Stimulated activated CD4-positive, alpha-beta T cell treated with anti-CD3 and anti-CD28 coated beads, Interleukin-4, amount 100 ng/mL, for 4 hours (primary cell): ENCODE measurements at places on chromosomes 11 and 22.

GRCh38 chr22:49951000-49951677 is 9.4 kb upstream of the PIM3 start:
- no peak for DNase-seq

DNA sequence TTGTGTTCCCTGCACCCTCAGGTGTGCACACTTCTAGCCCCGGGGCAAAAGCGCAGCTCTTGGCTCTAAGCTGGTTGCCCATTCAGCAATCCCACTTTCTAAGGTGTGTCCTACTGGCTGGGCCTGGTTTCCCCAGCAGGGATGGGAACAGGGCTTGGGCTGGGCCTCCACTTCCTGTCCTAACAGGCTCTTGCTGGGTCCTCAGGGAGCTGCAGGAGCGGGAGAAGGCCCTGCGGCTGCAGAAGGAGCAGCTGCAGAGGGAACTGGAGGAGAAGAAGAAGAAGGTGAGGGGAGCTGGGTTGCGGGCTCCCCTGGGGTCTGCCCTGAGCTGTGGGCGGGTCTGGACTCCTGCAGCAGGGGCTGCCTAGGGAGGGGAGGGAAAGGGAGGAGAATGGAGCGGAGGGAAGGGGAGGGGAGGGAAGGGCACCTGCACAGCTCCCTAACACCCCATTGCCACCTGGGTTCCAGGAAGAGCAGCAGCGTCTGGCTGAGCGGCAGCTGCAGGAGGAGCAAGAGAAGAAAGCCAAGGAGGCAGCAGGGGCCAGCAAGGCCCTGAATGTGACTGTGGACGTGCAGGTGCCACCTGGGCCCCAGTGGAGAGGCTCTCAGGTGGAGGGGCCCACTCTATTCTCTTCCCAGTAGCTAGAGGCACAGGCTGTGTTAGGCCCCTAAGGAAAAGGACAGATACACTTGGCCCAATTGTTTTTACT is 24.6 kb downstream of the INCENP start:
- DNase-seq = no peak

DNA sequence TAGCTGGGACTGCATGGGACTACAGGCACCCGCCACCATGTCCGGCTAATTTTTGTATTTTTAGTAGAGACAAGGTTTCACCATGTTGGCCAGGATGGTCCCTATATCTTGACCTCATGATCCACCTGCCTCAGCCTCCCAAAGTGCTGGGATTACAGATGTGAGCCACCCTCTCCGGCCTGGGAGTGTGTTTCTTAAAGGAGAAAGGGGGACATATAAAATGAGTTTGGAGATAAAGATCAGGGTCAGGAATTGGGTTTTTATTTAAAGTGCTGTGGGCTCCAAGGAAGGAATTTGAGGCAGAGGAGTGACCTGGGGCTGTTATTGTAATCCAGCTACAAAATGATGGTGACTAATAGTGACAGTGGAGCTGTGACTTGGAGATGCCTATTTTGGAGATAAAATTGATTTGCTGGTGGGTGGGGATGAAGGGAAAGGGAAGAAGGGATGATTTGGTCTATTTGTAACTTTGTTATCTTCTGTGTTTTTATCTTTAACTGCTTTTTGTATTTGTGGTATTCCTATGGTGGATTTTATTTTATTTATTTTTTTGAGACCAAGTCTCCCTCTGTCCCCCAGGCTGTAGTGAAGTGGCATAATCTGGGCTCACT is 5.0 kb downstream of the CRKL start:
- DNase-seq = no peak

GRCh38 chr11:48050304-48050703 is 69.9 kb downstream of the PTPRJ start:
- DNase-seq = no peak

DNA sequence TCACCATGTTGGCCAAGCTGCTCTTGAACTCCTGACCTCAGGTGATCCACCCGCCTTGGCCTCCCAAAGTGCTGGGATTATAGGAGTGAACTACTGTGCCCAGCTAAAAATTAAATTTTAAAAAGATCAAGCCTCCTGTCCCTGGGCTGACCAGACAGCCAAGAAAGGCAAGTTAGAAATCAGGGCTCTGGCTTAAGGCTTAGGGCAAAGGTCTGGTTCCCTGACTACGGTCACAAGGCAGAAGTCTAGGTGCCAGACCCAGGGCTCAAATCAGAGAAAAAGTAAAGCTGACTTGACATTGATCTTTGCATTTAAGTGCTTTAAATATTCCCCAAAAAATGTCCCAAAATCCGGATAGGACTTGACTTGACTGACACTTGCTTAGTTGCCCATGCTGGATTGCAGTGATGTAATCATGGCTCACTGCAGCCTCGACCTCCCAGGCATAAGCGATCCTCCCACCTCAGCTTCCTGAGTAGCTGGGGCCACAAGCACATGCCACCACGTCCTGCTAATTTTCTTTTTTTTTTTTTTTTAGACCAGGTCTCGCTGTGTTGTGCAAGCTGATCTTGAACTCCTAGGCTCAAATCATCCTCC is 17.3 kb upstream of the CRKL start:
- no peak for DNase-seq

DNA sequence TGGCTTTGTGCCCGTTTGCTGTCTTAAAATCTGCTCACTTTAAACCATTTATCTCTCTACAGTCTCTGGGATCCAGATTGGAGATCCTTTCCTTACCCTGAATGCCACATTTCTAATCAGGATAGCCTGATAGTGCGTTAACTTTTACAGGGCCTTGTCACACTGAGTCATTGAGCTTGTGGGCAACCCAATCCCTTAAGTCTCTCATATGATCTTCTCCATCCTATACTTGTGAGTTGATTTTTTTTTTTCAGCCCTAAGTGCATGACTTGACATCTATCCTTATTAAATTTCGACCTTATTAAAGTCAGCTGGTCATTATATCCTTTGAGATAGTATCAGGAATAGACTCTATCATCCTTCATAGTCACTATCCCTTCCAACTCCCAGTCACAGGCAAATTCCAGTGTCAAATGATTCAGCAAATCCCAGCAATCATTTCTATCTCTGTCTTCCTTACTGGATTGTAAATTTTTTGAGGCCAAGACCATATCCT is 57.7 kb downstream of the TEAD1 start:
- DNase-seq = no peak

DNA sequence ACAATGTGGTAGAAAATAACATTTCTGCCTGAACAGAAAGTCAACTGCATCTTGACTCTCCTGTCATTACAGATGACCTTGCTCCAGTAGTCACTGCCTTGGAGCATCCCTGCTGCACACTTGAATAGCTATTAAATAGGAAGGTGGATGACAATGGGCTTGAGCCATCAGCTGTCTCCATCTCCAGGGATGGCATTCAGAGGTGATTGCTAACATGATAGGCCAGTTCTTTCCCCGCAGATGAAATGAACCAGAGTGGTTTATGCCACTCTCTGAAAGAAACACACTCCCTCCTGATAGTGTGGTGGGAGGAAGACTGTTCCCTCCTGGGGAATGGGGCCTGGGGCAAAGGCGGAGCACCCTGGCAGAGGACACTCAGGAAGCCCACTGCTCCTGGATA is 57.1 kb upstream of the OLFML1 start:
- DNase-seq = no peak

GRCh38 chr11:26149585-26149984 is 182.3 kb upstream of the ANO3 start:
- no peak for DNase-seq

DNA sequence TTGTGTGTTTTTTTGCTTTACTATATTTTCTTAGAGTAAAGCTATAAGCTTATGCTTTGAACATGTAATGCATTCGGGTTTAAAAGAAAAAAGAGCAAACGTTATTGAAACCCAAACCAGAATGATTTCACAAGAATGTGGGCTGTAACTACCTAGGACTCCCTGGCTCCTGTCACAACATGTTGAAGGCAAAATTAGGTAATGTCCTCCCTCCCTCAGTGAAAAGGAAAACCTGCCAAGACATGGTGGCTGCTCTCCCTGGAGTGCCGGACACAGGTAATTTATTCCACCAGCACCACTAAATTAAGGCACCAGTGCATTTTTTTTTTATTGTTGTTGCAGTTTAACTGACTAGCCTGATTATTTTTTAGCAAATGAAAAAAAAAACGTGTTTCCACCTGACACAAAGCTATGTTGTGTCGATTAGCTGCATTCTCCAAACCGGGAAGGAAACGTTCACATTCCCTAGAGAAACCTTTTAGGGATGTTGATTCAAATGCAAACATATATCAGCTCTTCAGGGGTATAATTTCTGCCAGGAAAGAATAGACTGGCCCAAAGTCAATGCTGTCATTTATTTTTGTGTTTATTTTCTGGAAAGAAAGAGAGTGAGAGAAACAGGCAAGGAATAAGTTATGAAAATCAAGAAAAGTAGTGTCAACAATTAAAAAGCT is 134.6 kb downstream of the CCDC34 start:
- no peak for DNase-seq

GRCh38 chr11:92828556-92828955 is 140.9 kb upstream of the MTNR1B start:
- no peak for DNase-seq

- no peak for DNase-seq
These were observed 35.5 kb downstream of the FZD4 start for GRCh38 chr11:86919557-86920210.

- no peak for DNase-seq
These were observed 4.7 kb downstream of the EIF1AD start for GRCh38 chr11:65997286-65997685.

DNA sequence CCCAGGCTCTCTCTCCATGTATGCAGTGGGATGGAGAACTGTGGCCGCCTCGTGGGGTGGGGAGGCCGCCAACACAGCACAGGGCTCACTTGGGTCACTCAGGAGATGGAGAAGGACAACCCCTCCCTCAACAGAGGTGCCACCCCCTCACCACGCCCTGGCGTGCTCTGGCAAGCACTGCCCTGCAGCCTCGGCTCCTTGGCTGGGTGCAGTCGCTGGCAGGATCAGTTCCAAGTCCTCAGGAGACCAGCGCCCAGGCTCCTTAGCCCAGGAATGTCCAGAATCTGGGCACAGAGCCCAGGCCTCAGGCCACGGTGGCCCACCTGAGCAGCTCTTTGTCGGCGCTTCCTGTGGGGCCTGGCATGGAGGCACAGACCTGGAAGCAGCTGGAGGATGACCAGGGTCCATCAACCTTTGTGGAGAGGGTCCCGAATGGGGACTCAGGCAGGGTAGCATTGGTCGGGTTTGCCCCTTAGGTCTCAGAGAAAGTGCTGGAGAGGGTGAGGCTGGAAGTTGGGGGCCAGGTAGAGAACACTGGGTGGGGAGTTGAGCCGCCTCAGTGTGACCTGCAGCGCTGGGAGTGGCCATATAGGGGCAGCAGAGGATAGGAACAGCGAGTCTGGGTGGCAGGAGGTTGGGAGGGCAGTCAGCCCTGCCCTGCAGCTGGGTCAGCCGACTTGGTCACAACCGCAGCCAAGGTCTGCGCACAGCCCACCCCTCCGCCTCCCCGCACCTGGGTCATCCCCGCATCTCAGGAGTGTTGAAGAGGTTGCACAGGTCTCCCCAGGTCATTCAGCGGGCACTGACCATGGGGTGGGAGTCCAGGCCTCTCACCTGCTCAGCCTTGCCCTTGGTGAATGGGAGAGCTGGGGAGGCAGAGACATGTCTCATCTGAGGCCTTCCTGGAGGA is 8.2 kb downstream of the SUSD2 start:
- DNase-seq = no peak

DNA sequence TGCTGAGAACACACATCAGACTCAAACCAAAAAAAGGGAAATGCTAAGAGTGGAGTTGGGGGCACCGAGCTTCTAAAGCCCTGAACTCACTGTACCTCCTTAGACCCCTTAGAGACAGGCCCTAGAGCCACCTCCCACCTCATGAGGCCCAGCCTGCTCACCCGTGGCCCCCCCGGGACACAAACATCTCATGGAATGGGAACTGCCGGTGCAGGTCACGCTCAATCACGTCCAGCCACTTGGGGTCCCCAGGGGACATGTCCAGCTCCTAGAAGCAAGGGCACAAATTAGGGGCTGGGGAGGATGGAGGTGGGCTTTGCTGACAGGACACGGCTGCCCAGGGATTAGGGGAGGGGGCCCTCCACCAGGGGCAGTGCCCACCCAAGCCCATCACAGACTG is 6.3 kb upstream of the CASTOR1 start:
- DNase-seq = no peak

DNA sequence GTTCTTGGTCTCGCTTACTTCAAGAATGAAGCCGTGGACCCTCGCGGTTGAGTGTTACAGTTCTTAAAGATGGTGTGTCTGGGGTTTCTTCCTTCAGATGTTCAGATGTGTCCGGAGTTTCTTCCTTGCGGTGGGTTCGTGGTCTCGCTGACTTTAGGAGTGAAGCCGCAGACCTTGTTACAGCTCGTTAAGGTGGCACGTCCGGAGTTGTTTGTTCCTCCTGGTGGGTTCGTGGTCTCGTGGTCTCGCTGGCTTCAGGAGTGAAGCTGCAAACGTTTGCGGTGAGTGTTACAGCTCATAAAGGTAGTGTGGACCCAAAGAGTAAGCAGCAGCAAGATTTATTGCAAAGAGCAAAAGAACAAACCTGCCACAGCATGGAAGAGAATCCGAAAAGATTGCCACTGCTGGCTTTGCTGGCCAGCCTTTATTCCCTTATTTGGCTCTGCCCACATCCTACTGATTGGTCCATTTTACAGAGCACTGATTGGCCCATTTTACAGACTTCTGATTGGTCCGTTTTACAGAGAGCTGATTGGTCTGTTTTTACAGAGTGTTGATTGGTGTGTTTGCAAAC is 27.1 kb upstream of the NXPE2 start:
- DNase-seq = no peak

- no peak for DNase-seq
These were observed 104.5 kb upstream of the GRAMD1B start for GRCh38 chr11:123325533-123325932.

DNA sequence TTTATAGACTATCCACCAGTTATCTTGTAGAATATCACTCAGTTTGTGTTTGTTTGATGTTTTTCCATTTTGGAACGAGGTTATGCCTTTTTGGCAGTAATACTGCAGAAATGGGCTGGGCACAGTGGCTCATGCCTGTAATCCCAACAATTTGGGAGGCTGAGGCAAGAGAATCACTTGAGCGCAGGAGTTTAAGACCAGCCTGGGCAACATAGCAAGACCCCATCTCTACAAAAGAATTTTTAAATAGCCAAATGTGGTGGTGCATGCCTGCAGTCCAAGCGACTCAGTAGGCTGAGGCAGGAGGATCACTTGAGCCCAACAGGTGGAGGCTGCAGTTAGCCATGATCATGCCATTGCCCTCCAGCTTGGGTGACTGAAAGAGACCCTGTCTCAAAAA is 22.8 kb upstream of the B4GALNT4 start:
- DNase-seq = no peak

DNA sequence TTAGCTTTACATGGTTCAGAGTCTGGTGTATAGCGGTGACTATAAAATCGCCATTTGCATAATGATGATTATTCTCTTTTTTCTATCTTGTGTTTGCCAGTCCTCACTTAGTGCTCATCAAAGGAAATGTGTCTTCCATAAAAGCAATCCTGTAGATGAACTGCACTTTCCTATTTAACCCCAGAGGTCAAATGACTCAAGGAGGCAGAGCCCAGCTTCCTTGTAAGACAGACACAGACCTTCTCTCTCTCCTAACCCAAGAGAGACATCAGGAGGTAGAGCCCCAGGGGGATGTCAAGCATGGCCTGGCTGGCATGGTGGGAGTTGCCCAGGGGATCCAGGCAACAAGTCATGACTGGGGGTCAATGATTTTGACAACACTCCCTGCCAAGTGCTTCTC is 46.9 kb upstream of the CRTAM start:
- no peak for DNase-seq
